Activated T-cell treated with anti-CD3 and anti-CD28 coated beads, Interleukin-2, amount 50 U/mL, for 48 hours (primary cell): ENCODE measurements at places on chromosomes 3 and 15.

GRCh38 chr3:4270720-4271119 lies 32.4 kb upstream of the SETMAR start:
- no peak for DNase-seq

- DNase-seq: no peak
Observed at GRCh38 chr3:45127130-45127822, 18.9 kb downstream of the CDCP1 start.

- DNase-seq: no peak
Observed at GRCh38 chr3:59774634-59775033, 724.8 kb upstream of the CFAP20DC start.

- no peak for DNase-seq
Observed at GRCh38 chr15:72824112-72824511, 40.6 kb upstream of the ADPGK start.

- DNase-seq: no peak
Observed at GRCh38 chr3:38139191-38139590, 730 bp downstream of the MYD88 start.

DNA sequence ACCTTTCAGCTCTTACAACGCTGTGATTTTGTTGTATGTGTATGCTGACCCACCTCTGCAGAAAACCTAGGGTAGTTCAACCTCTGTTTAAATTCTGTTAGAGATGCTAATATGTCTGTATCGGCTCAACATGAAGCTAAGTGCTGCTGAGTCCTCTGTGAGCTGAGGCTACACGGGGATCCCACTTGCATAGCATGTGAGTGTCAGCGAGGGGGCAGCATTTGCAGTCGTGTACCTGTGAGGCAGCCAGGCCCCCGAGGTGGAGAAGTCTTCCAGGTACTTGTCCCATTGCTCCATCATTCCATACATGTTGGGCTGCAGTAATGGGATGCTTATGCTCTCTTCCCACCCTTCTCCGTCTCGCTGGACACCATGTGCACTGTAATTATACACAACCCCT lies 3.7 kb downstream of the MKRN2OS start:
- no peak for DNase-seq

DNA sequence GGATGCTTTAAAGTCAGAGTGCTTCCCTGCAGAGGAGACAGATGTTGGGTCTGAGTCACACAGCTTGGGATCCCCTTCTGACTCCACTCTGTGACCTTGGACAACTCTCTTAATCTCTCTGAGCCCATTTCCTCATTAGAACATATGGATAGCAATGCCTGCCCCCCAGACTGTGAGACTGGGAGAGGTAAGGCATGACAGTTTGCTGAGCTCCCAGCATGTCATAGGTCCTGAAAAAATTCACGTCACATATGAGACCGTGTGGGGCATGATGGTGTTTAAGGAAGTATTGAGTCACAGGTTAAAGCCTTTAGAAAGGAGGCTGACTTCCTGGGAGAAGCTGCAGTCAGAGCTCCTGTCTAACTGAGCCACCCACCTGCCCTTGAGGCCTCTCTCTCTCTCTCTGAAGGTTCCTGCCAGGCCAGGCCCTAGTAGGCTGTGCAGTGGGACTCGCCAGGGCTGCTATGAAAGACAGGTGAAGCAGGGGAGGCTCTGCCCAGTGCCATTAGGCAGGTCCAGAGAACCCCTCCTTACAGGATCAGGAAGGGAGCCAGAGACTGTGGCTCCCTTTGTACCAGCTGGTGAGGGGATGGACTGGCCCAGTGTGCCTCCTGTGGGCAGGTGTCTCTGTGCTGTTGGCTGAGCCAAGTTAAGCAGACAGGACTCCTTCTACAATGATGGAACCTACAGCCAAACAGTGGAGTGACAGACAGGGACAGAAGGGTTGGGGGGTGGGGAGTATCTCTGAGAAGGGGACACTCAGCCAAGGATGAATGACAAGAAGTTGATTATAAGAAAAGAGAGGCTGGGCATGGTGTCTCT lies 19.5 kb upstream of the DOCK3 start:
- DNase-seq: peak; percentile 48

GRCh38 chr3:196251918-196252317 lies 35.6 kb downstream of the SLC51A start:
- DNase-seq: no peak

DNA sequence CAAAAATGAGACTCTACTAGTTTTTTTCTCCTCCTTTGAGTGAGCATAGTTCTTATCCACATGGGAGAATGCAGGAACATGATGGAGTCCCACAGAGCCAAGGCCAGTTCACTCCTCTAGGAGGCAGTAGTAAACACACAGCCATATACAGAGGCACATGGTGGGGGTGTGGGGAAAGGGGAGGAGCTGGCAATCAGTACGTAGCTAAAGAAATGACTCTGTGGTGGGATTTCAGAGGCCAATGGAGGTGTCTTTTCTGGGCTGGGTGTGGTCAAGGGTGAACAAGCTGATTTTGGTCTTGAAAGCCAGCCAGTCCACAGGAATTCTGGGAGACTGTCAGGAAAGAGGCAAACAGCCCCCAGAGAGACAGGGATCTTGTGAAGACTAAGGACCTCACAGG lies 6.6 kb upstream of the RAB11A start:
- peak; percentile 74 for DNase-seq

DNA sequence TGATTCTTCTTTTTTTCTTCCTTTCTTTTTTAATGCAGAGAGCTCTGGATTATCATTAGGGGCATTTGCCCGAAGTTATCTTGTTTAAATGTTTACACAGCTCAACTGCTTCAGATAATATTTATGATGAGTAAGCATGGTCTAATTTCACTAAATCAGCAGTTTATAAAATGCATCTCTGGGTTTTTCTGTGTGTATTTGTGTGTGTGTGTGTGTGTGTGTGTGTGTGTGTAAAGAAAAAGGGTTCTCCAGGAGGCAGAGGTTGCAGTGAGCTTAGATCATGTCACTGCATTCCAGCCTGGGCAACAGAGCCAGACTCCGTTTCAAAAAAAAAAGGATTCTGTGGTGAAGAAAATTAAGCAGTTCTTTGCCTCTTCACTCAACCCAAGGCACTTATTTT lies 25.9 kb upstream of the TNFSF10 start:
- no peak for DNase-seq

DNA sequence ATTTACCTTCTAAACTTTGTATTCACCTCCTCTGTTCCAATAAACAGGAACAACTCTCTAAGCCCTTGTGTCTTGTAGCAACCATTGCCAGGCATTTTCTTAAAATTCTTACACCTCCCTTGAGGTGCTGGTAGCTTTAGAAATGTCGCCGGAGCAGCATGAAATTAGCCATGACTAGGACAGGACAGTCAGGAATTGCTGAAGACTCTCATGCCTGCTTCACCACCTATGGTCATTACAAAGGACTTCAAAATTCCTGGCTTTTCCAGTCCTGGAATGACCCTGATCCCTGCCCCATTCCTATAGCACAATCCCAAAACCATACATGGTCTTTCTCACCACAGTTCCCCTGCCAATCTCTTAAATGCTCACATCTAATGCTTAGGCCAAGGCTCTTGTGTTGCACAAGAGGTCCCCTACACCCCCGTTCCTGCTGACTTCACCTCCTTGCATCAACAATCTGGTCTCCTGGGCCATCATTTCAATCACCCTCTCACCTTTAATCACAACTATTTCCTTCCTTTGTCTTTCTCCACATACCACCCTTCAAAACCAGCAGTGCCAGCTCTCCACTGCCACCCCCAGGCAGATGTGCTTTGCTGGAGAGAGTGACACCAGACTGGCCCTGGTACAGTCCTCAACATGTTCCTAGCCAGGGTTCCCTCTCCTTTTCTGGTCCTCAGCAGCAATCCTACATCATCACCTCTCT lies 113.2 kb upstream of the TJP1 start:
- no peak for DNase-seq

DNA sequence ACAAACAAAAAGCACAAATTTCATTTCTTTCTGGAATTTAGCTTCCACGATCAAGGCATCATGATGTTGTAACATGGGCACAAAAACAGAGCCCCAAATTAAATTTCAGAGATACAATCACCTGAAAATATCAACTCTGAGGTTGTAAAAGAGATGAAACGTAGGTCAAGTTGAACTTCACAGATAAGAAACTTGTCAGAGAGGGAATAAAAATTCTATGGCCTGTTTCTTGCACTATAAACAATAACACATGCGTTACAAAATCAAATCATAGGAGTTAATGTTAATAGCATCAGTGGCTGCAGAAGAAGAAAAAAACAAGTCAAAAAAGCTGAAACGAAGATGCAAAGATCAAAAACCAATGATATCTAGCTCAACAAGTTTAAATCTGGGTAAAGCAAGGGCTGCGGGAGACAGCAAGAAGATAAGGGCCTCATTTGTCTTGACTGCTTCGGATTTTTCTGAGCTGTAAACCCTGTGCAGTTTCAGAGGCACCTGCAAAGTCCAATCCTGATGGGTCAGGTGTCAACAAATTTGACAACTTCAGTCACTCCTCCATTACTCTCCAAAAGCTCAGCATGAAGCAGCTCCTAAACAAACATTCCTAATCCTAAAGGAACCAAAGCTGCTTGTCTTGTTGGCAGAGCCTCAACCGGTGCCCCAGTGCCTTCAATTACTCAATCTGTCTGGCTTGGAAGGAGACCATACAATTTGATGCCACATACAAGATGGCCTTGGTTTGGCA lies 219.8 kb downstream of the STT3B start:
- DNase-seq: no peak

DNA sequence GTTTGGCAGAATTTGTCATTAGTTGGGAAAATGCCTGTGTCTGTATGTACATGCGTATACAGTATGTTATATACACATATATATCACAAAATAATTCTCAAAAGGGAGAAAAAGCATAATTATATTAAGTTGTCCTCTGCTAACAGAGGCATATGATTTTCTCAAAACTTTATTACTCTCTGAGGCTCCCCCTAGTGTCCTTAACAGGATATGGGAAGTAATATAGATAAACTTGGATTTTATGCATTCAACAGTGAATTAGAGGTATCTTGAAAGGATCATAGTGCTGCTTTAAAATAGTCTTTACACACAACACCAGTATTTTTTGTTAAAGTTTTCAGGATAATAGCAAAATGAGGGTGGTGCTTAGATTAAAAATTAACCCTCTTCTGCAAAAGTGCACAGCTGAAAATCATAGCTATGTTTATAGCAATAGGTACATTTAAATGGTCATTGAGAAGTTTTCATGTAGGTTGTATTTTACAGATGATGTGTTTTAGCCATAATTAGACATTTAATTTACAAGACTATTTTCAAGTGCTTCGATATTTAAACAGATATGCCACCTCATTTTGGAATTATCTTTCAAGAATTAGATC lies 454.0 kb upstream of the ROBO2 start:
- DNase-seq: no peak

- DNase-seq: no peak
Observed at GRCh38 chr15:77525907-77526594, 105.4 kb downstream of the HMG20A start.

GRCh38 chr3:39147711-39148434 lies 5.5 kb downstream of the CSRNP1 start:
- DNase-seq: peak; percentile 61

- DNase-seq: no peak
Observed at GRCh38 chr3:21962456-21962855, 211.4 kb upstream of the ZNF385D start.

DNA sequence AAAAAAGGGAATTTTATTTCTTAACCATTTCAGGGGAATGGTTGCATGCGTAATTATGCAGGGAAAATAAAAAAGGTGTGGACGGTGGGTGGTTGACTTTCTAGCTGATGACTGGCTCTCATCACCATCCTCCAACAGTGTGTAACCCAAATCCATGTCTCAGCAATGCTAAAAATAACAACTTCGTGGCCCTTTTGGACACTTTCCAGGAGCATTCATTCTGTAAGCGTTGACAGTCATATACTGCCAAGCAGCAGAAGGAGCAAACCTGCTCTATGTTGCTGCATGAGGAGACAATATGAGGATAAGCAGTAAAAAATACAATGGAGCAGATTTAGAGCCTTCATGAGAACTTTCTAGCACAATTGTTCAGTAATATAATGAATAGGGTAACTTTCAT lies 189.1 kb downstream of the ANXA2 start:
- DNase-seq: no peak

GRCh38 chr3:133259767-133260166 lies 140.1 kb upstream of the BFSP2 start:
- no peak for DNase-seq

GRCh38 chr3:7504886-7505775 lies 644.2 kb downstream of the GRM7 start:
- DNase-seq: no peak

- DNase-seq: no peak
Observed at GRCh38 chr15:52277575-52277974, 18.0 kb downstream of the MYO5C start.
